Subcutaneous preadipocyte (primary cell): ENCODE measurements at places on chromosomes 11 and 22. TPM values are rescaled to one million over a fixed set of nuclear protein-coding genes. Genes with fewer than 3 reads are reported as not detected.

The PLAAT2 gene
- total RNA-seq, result not detected in 2 replicates

The CNIH2 gene
- 0.73 TPM in 1 of 2 replicates, not detected in the other for total RNA-seq

The GGT5 gene
- total RNA-seq, result 22.0 and 24.0 TPM in 2 replicates

The SEC14L2 gene
- total RNA-seq, result 17.4 and 25.0 TPM in 2 replicates

The CD3G gene
- not detected in 2 replicates for total RNA-seq

The SYT12 gene
- under 0.01 TPM in 2 replicates for total RNA-seq

The OR2D2 gene
- under 0.01 and 0.78 TPM in 2 replicates for total RNA-seq

The TRIM49 gene
- total RNA-seq, result not detected in 2 replicates
